ENCODE measurements at places on chromosomes 3 and 15.

GRCh38 chr3:128983293-128984069 is 10.4 kb downstream of the CFAP92 start:
- no peak for DNase-seq

DNA sequence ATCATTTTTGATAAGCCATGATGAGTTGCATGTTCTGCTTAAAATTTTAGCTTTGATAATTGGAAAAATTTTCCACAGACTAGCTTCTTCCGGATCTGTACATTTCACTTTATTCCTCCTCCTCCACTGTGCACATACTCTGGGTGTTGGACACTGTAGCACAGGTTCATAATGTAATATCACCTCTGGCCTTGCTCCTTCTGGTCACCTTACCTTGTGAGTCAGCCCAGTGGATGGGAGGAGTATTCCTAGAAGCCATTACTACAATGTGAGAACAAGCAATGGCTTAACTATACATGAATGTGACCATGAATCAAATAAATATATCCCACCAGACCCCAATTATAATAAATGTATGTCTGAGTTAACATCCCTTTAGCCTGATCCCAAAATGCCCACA is 6.1 kb upstream of the CDCP1 start:
- no peak for DNase-seq

GRCh38 chr3:87979527-87979926 is 79.3 kb downstream of the CGGBP1 start:
- DNase-seq: no peak

DNA sequence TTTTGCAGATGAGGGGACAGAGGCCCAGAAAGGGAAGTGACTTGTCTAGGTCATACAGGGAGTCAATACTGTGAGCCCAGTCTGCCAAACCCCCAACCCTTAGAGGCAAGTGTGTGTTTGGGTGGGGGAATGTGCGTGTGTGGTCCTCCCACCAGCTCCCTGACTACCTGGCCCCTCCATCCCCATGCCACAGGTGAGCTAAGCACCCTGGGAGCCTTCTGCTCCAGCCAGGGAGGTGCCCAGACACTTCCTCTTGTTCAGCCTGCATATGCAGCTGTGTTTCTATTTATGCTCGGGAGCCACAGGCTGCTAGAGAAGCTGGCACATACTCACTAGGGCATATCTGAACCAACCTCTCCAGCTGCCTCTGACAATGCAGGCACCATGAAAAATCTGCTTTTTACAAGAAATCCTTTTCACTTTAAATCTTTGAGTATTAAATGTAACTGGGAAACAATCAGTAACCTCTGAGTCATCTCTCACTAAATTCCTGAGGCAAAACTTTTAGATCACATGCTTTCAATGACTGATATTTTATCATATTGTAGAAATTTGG is 20.7 kb downstream of the TBC1D2B start:
- no peak for DNase-seq

- no peak for DNase-seq
Observed at GRCh38 chr15:36371509-36371908, 207.9 kb upstream of the CDIN1 start.

DNA sequence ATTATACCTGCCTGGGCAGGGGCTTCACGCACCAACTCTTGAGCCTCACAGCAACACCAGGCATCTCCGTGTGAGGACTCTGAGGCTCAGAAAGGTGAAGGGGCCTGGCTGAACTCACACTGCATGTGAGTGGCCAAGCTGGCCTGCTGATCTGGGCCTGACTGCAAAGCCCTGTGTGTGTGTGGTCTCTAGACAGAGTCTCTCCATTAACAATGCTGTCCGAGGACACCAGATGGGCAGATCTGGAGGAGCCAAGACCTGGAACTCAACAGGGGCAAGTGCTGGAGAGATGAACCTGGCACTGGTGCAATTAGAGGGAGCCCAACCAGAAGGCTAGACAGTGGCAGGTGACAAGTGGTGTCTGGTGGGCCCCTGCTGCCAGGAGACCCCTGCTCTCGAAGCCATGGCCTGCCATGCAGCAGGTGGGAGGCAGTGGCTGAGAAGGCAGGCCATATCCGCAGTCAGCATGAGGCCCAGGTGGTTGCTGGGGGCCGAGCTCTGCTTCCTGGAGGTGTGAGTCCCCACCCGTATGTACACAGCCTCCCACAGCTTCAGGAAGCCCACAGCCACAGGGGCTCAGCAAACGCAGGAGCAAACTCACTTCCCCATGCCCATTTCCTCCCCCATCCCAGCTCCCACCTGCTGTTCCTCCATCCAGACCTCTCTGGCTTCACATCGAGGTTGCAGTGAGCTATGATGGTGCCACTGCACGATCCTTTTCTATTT is 39.0 kb downstream of the CYP11A1 start:
- no peak for DNase-seq

- DNase-seq: no peak
Observed at GRCh38 chr3:46948830-46949671, 27.5 kb downstream of the CCDC12 start.

- DNase-seq: no peak
Observed at GRCh38 chr15:88874684-88875083, 20.7 kb downstream of the HAPLN3 start.

DNA sequence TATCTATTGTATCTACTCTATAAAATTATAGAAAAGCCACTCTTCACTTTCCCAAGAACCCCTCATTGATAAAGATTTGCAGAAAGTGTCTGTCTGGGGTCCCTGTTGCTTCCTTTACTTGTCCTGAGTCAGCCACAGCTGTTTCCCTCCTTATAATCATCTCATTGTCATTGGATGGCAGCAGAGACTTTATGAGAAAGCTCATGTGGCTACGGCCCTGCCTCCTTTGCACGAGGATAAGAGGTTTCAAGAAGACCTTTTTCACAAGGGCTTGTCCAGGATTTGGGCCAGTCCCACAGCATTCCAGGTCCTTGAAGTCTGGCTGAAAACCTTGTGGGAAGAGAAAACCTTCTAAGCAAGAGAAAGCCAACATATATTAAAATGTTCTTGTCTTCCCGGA is 41.9 kb upstream of the THBS1 start:
- no peak for DNase-seq

- DNase-seq: no peak
Observed at GRCh38 chr3:46221391-46221790, 13.3 kb upstream of the CCR1 start.

DNA sequence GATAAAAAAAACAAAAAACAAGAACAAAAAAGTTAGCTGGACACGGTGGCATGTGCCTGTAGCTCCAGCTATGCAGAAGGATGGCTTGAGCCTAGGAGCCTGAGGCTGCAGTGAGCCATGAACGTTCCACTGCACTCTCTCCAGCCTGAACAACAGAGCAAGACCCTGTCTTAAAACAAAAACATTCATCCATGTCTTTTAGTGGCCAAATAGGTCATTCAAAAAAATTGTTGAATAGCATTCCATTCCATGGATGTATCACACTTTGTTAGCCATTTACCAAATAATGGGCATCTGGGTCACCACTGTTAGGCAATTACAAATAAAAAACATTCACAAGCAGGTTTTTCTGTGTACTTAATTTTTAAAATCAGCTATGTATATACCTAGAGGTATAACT is 139.7 kb downstream of the STAG1 start:
- DNase-seq: no peak

GRCh38 chr15:44243829-44244228 is 44.7 kb upstream of the GOLM2 start:
- DNase-seq: no peak

- no peak for DNase-seq
Observed at GRCh38 chr3:81395739-81396513, 365.5 kb downstream of the GBE1 start.

DNA sequence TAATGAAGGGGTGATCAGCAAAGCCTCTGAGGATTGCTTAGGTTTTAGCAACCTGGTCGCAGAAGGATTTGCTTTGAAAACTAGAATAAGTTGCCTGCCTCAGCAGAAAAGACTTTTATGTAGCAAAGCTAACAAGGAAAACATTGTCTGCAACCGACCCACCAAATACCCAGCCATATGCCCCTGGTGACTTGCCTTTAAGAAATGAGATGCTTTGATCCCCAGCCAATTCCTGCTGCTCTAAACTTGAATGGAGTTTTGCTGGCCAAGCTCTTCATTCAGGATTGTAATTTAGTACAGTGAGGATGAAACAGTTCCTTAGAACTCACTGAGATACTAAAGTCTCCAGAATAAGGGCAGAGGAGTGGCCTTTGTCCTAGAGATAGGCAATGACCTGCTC is 139.8 kb upstream of the PROK2 start:
- no peak for DNase-seq

GRCh38 chr15:44598892-44599291 is 61.9 kb downstream of the EIF3J start:
- DNase-seq: no peak

DNA sequence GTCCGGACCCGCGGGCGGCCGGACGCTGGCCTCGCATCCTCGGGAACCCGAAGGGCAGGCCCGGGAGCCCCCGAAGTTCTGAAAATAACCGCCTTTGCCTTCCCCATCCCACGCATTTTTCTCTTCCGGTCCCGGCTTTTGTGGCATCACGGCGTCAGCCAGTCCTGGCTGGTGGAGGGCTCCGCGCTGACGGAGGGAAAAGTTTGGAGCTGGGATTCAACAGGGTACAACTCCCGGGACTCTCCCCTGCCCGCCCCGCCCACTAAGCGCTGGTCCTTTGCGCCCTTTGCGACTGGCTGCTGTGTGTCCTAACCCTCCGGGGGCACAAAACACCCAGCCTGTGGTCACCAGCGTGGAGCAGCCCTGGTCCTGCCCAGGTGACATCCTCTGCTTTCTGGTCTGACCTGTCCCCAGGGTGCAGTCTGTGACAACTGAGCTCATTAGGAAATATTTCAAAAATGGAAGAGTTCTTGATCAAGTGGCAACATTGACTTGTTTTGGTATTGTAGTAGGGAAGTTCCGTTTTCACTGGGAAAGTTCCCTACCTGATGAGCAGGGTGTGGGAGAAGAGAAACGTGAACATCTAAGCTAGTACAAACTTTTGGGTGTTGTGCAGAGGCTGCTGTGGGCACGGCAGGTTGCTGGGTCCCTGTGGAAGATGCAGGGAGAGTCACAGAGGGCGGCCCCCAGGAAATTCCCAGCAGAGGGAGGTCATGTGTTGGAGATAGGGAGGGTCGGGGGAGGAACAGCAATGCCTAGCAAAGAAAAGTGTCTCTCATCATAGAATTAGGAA is 775 bp downstream of the ARNT2 start:
- no peak for DNase-seq
